ENCODE measurements at places on chromosomes 1 and 21. TPM values are rescaled to one million over a fixed set of nuclear protein-coding genes. Genes with fewer than 3 reads are reported as not detected.

DNA sequence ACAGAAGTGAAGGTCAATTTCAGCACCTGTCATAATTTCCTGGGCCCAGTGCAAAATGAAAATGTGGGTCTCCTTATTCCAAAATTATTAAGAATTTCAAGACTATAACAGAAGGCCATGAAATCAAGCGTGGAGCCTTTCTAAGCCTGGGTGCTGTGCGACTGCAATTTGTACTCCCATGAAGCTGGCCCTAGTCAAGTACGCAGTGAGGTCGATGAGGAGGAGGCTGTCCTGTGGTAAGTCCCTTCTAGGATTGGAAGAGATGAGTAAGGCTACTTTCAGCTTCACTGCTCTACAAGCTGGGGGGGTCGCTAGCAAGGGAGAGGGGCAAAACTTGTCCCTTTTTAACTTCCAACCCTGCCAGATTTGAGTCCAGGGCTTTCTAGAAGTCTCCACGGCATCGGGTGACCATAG, 410 bp upstream of the NUDC start:
- no peak for DNase-seq

- no peak for DNase-seq
These were observed 2.2 kb downstream of the RPS8 start for GRCh38 chr1:44777547-44777946.

- DNase-seq, result no peak
These were observed 94.9 kb upstream of the POU3F1 start for GRCh38 chr1:38141483-38141882.

NCAM2 gene
- total RNA-seq, result not detected

ATP6V1G3 gene
- total RNA-seq, result not detected

SHE gene
- not detected for total RNA-seq
